Camera-type eye (tissue), 1 donor: ENCODE measurements at places on chromosomes 2 and 18. TPM values are rescaled to one million over a fixed set of nuclear protein-coding genes. Genes with fewer than 3 reads are reported as not detected.

The TSPYL6 gene
- total RNA-seq, result 0.44 TPM

The SPAG16 gene
- 69.2 TPM for total RNA-seq

The MARCHF4 gene
- 2.9 TPM for total RNA-seq

The TPGS2 gene
- 80.2 TPM for total RNA-seq

The ANKRD30B gene
- not detected for total RNA-seq
